ENCODE measurements at places on chromosomes 13 and 19.

- DNase-seq: no peak
Observed at GRCh38 chr13:113126265-113127150, 3.9 kb downstream of the F10 start.

GRCh38 chr19:47226426-47227351 is 4.3 kb downstream of the BBC3 start:
- DNase-seq: peak; percentile 45

- no peak for DNase-seq
Observed at GRCh38 chr13:18921063-18921462, 260.6 kb downstream of the TUBA3C start.

DNA sequence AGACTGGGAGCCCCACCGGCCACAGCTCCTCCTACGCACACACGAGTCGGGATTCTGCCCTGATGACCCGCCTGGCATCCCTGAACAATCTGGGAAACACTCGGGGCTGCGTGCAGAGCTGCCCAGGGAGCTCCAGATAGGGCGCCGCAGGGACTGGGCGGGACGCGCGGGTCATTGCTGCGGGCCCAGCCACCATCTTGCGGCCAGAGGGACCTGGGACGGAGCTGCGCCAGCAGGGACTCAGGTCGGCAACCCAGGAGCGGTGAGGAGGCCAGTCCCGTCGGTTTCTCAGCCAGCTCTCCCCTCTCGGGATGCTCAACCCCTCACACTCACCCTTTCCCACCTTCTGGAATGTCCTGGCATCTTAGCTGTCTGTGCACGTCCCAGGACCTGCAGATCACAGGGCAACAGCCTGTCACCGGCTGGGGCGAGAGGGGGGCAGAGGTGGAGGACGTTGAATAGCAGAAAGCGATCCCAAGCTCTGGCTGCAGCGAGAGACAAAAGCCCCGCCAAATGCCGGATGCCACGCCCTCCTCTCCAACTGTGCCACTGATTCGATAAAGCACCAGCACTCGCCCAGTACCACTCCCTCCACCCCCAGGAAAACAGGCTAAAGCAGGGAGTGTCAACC is 20.4 kb upstream of the ZNF91 start:
- DNase-seq: no peak

GRCh38 chr13:24713022-24713421 is 32.8 kb downstream of the ATP12A start:
- no peak for DNase-seq

GRCh38 chr19:3270902-3271301 is 46.4 kb downstream of the CELF5 start:
- DNase-seq: peak; percentile 41
